ENCODE measurements at places on chromosomes 16 and 17.

DNA sequence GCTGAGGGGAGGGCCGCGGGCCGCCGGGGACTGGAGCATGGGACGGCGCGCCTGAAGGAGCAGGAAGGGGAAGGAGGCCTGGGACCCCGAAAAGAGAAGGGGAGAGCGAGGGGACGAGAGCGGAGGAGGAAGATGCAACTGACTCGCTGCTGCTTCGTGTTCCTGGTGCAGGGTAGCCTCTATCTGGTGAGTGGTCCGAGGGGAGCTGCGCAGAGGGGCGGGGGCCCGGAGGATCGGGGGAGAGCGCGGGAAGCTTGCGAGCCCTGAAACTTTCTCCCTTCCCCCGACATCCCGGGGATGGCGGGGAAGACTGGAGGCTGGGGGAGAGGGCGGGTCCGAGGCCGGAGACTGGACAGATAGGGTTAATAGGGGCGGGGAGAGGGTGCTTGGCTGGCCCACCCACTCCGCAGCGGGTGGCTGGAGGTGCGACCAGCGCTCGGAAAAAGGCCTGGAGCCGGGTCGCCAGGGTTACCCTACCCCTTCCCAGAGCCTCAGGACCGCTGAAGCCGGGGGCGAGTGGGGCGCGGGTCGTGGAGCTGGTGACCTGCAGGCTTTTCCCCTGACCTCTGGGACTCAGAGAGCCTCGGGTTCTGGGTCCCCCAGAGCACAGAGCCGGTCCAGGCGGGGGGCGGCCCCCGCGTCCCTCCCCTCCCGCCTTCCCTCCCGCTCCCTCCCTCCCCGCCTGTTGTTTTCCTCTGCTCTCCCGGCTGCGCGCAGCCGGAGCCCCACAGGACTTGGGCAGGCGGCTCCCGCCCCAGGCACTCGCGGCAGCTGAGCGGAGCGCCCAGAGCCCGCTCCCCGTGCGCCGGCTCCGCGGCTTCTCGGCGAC lies 631 bp downstream of the NXPH3 start:
- no peak for DNase-seq

DNA sequence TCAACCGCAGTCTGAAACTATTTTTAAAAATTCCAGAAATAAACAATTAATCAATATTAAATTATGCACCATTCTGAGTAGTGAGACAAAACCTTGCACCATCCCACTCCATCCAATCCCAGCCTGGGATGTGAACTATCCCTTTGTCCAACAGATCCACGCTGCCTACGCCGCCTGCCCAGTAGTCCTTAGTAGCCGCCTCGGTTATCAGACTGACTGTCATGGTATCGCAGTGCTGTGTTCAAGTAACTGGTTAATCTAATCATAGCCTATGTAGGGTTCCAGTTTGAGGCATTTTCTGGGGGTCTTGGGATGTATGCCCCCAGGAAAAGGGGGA lies 437.7 kb downstream of the HS3ST3B1 start:
- DNase-seq, result no peak

DNA sequence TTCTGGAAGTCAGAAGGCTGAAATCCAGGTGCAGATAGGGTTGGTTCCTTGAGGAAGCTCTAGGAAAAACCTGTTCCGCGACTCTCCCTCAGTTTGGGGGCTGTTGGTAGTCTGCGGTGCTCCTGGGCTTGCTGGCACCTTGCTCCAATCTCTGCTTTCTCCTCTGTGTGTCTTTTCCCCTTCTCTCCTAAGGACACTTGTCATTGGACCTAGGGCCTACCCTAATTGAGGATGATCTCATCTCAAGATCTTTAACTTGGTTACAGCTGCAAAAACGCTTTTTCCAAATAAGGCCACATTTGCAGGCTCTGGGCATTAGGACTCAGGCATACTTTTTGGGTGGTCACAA lies 12.9 kb upstream of the CACNG4 start:
- no peak for DNase-seq

- DNase-seq, result no peak
Measured at GRCh38 chr16:88923450-88923849, 53.6 kb downstream of the CBFA2T3 start.

DNA sequence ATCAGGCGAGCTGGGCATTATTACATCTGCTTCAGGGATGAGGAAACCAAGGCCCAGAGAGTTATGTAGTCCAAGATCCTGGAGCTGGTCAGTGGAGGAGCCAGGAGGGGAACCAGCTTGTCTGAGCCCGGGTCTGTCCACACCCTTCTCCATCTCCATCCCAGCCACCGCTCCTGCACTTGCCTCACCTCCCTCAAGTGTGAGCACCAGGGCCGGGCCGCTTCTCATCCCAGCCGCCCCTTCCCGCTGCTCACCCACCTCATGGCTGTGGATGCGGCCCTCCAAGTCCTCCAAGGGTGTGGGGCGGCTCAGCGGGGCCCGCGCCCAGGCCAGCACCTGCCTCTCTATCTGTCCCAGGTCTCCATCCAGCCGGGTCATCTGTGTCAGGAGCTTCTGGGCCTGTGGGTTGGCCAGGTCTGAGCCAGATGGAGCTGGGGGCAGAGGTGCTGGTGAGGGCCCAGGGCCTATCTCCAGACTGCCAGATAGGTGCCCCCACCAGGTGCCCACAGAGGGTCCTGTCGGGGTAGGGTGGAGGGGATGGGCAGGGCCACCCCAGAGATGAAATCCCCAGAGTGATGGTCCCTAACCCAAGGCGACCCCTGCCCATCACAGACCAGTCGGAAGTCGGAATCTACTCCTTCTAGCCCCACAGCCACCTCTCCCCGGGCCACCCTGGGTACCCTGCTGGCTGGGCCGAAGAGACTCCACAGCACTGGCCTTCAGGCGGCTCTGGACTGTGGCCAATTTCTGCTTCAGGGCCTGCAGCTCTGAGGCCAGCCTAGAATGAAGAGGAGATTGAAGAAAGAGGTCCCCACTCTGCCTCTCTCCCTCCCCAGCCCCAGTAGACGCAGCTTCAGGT lies 9.4 kb downstream of the EVPL start:
- DNase-seq, result no peak

DNA sequence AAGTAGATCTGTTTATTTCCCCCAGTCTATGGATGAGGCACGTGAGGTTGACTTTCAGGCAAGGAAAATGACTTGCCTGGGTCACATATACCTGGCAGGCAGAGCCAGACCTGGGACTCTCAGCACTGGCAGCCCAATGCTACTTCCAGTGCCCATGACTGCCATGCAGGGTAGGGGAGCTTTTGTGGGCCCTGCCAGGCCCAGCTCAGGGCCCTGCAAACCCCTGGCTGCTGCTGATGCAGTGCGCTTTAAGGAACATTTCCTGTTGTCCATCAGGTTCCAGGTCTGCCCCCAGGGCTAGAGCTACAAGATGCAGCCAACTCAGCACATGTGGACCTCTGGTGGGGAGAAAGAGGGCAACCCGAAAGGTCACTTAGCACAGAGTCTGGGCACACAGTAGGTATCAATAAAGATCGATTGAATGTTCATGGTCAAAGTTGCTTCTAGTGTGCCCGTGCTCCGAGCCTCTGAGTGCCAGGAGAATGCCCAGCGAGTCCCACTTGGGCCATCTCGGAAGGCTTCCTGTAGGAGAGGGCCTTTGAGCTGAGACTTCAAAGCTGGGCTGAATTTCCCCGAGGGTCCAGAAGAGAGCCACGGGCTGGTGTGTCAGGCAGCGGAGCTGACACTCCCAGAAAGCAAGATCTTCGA lies 513 bp upstream of the TBX21 start:
- no peak for DNase-seq

DNA sequence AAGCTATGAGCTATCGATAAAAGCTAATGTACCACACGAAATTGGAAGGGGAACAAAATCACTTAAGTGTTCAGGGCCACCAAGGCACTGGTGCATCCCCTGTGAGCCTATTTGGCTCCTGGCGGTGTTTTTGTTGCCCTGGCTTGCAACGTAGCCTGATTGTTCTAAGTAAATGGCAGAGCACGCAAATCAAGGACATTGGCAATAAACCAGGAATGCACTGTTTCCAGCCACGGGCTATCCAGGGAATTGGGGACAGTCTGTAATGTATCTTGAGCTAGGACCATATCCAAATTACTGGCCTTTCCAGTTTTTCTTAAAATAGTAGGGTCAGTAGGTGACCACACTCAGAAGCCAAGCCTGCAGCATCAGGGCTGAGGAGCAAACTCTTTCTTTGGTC lies 734.0 kb downstream of the MAF start:
- no peak for DNase-seq

- DNase-seq, result no peak
Measured at GRCh38 chr16:79664407-79664806, 63.9 kb upstream of the MAF start.

GRCh38 chr17:71613996-71614395 lies 506.8 kb upstream of the SOX9 start:
- DNase-seq, result no peak

- no peak for DNase-seq
Measured at GRCh38 chr17:67600408-67600807, 117.3 kb upstream of the NOL11 start.

DNA sequence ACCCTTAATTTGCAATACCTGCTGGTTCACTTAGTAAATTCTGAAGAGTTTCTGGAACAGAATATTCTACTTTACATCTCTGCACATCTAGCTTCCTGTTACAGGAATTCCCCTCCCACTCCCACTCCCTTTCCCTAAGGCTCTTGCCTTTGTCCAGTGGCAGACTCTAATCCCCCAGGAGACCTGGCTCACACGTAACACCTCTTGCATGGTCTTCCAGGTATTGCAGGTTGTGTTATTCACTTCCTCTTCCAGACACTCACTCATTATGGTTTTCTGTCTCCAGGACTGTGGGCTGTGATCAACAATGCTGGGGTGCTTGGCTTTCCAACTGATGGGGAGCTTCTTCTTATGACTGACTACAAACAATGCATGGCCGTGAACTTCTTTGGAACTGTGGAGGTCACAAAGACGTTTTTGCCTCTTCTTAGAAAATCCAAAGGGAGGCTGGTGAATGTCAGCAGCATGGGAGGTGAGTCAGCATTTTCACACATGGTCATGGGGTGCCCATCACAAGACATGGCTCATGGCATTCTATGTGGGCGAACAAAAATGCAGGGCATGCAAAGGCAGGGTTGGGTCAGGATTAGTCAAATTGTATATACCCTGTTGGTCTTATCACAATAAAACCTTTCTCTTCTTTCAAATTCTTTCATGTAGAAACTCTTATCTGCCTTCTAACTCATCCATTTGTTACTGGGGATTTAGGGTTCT lies 35.8 kb downstream of the HSD17B2 start:
- DNase-seq, result no peak

DNA sequence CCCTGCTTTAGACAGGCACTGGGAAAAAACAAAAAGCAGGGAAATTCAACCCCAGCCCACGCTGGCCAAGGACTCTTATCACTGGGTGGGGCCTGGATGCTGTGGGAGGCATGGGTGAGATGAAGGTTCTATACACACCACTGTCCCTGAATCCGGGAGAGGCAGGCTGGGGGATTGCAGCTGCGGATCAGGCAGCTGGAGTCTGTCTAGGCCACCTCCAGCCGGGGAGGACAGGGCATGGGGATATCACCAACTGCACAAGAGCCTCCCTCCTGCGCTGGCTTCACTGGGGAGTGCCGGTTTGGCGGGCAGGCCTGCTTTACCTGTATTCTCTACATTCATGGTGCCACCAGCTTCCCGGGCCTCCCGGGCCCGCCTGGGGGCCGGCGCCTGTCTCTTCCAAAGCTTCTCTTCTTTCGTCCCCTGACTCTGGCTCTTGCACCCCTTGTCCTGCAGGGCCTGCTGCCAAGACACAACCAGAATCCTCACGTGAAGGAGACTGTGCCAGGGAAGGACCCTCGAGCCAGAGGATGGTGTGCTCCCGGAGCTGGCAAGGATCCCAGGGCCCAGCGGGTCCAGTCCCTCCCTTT lies 13.9 kb downstream of the KIFC3 start:
- no peak for DNase-seq

GRCh38 chr16:49918257-49918656 lies 62.3 kb upstream of the ZNF423 start:
- no peak for DNase-seq

DNA sequence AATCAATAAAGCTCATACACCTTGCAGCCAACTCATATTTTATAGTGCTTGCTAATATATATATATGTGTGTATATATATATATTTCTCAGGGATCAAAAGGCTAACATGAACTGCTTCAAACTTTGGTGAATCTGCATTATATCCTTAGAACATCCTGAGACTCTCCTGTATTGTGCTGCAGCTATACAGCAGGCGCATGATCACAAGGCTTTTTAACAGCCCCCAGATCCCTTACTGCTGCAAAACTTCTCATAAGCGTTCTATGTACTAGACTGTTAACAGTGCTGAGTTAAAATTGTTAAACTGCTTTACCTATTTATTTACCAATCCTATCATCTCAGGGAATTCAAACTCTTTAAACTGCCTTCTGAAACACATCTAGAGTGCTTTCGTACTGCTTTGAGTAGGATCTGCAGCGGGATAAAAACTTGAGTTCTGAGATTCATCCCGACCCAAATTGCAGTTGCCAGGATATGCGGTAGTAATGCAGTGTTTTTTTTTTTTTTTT lies 1.3 kb downstream of the GPATCH8 start:
- no peak for DNase-seq

- no peak for DNase-seq
Measured at GRCh38 chr16:64910356-64910755, 211.5 kb downstream of the CDH11 start.

Measured in activated CD4-positive, alpha-beta memory T cell treated with anti-CD3 and anti-CD28 coated beads, Interleukin-2, amount 10 ng/mL, durations not matched to agents 7 days and 5 days (primary cell).